ENCODE measurements at places on chromosomes 6 and 20.

GRCh38 chr6:132964101-132964867, 149.9 kb downstream of the RPS12 start:
- peak; percentile 7 for DNase-seq

DNA sequence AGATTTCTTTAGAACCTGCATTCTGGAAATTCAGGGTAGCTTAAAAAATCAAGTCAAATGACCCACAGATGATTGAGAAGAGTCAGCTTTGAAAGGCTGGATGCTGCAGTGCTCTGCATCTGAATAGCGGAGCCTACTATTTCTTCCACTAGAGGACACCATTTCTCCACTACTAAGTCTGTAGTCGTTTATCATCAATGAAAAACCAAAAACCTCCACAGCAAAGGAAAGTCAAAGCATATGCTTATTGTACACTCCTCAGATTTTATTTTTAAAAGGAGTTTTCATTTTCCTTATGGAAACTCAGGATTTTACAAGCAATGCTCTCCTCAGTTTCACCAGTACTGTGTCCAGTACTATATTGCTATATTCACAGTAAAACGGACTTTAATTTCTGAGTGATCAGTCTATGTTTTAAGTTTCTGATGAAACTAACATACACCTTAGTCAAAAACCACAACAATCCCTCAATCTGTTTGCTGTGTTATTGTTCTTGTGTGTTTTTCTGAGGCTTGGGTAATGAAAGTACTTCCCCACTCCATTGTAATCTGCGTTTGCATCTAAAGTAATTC, 50.5 kb upstream of the ENPP5 start:
- DNase-seq: no peak

- DNase-seq: no peak
Observed at GRCh38 chr6:130873746-130874145, 46.5 kb downstream of the SMLR1 start.

GRCh38 chr6:157312757-157313156, 10.6 kb downstream of the TMEM242 start:
- no peak for DNase-seq

GRCh38 chr6:82275686-82276085, 28.1 kb upstream of the IBTK start:
- DNase-seq: no peak

DNA sequence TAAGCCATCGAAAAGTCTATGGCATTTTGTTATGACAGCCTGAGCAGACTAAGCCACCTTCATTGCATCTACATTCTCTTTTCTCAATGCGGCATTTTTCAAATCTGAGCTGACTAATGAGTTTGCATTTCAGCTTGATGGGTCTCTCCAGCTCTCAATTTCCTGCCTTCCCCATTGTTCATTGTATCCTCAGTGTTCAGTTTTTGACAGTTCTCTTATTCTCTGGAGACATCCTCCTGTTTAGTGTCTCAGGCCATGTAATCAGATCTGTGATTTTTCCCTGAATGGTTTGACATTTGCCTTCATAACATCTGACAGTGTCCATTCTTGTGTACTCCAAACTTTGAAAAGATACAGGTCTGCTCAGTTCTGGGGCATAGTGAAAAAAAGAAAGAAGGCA, 27.9 kb upstream of the MCM3 start:
- no peak for DNase-seq

GRCh38 chr20:20736303-20736702, 23.9 kb upstream of the RALGAPA2 start:
- no peak for DNase-seq

DNA sequence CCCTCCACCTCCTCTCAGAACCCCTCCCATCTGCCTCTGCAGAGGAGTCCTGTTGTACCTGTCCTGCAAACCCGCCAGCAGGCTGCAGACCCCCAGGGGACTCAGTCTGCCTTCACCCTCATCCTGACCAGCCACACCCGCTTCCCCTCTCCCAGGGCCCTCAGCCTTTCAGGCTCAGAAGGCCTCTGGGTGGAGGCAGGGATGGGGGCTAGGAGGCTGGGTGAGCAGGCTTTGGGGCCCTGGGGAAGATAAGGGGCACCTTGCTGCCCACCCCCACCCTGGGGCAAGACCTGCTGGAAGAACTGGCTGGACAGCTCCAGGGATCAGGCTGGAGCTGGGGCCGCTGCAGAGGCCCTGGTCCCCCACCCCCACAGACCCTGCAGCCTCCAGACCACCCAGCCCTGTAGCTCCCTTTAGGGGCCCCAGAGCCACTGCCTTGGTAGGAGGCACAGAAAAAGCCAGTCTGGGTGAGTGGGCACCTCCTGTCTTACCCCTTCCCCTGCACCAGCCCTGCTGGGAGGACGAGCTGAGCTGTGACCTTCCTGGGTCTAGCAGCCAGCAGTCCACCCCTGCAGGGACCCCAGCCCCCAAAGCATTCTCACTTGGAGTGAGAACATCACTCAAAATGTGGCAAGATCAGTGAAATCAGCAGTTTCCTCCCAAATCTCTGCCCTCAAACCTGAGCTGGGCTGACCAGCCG, 5.2 kb downstream of the TEAD3 start:
- DNase-seq: no peak

DNA sequence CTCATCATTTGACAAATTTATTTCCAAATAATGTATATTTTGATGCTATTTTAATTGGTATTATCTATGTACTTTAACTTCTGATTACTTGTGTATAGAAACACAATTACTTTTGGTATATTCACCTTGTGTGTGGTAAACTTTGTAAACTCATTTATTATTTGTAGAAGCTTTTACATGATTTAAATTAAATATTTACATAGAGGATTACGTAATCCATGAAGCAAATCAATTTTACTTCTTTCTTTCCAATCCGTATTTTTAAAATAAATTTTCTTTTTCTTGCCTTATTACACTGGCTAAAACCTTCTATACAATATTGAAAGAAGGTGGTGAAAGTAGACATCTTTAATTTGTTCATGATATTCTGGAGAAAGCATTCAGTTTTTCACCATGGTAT, 540.2 kb downstream of the MMUT start:
- no peak for DNase-seq

DNA sequence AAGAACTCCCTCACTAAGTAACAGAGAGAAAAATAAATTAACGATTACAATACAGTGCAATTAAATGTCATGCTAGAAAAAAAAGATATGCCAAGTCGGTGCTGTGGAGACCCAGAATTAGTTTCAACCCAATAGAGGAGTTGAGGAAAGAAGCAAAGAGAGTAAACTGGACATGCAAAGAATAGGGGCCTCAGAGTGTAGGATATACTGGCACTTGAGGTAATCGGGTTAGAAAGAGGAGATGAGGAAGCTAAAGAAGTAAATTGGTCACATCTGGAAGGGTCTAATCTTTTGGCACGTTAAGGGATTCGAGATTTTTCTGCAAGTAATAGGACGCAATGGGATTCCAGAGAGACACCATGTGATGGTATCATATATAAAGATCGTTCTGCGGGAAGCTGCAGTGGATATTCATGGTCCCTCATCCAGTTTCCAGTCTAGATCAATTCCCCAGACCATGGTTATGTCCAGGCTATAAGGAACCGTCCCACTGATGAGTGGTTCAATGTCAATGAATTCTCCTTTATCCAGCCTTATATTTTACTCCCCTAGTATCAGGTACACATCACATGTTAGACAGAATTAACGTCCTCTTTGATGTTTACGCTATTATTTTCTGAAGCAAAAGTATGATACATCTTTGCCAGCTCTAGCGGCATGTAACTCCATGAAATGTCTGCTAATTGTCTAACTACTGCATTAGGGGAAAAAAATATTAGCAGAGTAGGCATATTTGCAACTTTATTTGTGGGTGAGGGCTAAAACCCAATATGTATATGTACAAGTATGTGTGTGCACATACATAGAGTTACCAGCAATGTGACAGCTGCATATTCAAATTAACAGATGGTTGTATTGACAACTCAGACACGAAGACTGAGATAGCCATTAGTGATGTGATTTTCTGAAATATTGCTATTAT, 1.1 kb upstream of the TBC1D32 start:
- no peak for DNase-seq

DNA sequence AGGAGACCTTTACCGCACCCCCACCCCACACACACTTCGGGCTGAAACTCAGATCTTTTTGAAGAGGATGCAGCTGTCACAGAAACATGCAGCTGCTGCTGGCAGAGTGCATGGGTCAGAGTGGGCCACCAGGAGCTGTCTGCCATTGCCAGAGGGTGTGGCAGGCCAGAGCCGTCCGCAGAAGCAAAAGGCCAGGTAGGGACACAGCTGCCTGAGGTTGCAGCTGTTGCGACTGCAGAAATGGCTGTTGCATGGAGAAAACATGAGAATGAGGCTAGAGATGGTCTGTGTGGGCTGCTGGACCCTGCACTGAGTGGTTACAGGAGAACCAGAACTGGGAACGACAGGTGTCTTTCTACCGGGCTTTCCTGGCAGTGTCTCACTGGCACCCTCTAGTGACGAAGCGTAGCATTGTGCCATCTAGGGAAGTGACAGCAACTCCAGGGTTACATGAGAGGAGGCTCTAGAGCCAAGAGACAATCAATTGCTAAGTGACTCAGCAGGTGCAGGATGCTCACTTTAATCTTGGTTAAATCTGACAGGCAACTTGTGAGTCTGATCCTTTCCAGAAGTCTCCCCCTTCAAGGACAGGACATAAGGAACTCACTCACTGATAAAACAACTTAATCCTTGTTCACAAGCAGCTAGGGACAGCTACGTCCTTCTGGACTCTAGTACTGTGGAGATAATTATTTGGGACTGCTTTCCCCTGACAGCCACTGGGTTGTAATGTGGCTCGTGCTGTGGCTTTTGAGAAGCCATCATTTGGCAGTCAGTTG, 29.1 kb upstream of the SERPINB9 start:
- peak; percentile 85 for DNase-seq

DNA sequence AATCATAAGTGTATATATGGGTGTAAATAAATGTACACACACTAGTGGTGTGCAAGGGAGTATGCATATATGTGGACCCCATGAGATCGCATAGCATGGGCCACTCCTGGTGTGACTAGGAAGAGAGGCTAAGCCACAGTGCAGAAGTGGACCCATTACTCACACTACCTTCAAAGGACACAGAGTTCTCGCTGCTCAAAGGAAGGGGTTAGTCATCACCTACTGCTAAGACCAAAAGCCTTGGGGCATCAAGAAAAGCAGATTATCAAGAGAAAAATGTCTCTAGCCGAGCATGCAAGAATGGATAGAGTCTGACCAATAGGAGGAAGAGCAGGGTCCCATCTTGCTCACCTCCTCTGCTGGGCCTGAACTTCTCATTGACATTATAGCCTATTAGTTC, 195.5 kb downstream of the MAFB start:
- DNase-seq: no peak

GRCh38 chr20:20763650-20764049, 51.2 kb upstream of the RALGAPA2 start:
- DNase-seq: no peak

GRCh38 chr20:16308754-16309153, 264.5 kb downstream of the KIF16B start:
- DNase-seq: no peak

DNA sequence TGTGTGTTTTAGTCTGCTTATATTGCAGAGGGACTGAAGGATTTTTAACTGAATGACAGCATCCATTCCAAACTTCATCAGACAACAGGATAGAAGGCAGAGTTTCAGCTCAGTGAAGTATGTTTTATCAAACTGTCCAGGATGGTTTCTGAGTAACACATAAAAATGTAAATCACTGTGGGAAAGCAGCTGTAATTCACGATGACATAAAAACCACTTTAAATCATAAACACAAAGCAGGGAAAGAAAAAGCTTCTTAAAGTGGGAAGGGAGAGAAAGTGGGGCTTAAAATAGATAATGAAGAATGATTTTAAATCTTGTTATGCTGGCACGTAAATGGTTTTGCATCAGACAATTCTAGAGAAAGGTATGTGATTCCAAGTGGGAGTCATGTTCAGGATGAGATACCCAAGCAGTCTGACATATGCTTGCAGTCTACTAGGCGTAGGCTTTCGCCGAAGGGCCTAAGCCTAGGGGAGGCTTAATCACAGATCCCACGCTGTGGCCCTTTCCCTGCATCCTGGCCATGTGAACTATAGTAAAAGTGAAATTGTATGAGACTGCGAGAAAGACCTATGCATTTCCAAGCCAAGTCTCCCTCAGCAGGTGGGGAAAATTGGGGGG, 610.6 kb downstream of the PRKN start:
- no peak for DNase-seq

DNA sequence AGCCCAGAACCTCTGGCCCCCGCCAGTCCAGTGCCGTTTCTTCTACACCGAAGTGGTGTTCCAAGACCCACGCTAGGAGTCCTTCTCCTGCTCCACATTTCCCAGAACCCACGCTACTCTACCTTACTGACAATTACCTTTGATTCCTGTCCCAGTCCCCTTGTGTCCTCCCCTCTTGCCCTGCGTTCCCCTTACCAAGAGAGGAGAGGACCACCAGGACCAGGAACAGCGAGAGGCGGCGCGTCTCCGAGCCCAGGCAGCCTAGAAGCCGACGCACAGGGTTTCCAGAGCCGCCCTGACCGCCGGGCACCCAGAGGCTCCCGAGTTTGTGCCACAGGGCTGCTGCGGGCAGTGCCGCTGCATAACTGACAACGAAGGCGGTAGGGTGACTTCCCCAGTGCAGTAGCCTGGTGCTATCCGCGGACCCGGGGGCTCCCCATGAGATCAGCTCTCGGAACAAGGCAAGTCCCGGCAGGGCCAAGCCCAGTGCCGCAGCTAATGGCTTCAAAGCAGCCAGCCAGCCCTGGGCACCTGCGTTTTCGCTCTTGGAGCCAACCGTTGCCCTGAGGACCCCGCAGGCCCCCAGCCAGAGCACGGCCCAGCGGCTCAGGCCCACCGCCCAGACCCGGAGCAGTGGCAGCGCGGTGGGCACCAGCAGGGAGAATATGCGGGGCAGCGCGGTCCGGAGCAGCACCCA, 512 bp downstream of the TAP1 start:
- peak; percentile 15 for DNase-seq

DNA sequence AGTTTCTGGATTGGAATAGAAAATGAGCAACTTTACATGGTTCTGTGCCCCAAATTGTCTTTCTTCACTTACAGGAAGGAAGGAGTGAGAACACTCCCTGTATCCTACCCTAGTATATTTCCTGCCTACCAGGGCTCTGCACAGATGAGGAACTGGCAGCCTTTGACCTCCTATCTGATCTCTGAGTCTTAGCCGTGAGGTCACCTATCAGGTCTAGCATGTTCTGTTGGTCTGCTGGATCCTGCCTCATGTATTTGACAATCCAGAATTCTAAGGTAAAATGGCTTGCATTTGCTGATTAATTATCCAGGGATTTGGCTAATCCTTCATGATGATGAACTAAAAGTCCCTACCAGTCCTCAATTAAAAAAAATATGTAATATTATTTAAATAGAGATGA, 35.0 kb upstream of the TRAM2 start:
- no peak for DNase-seq
